Aorta (tissue), 5 donors: ENCODE measurements at places on chromosomes 6 and 20. TPM values are rescaled to one million over a fixed set of nuclear protein-coding genes. Genes with fewer than 3 reads are reported as not detected.

The OR2J3 gene
- not detected for total RNA-seq

The MYH7B gene
- 0.57 TPM for total RNA-seq

The ERVFRD-1 gene
- total RNA-seq: 0.12 TPM

The CLDN20 gene
- not detected for total RNA-seq

The SEMG1 gene
- not detected for total RNA-seq

The ISM1 gene
- total RNA-seq: 94.9 TPM

The ORC3 gene
- 22.4 TPM for total RNA-seq

The MAN1A1 gene
- 57.8 TPM for total RNA-seq

The TMEM151B gene
- not detected for total RNA-seq

The HUS1B gene
- total RNA-seq: 1.4 TPM

The ADGB gene
- total RNA-seq: not detected

The CALHM4 gene
- not detected for total RNA-seq

The C20orf144 gene
- not detected for total RNA-seq

The SLC26A8 gene
- 0.26 TPM for total RNA-seq

The SLC22A16 gene
- total RNA-seq: 0.55 TPM

The SRXN1 gene
- 17.7 TPM for total RNA-seq

The SPATA25 gene
- 2.9 TPM for total RNA-seq

The SLC24A3 gene
- 24.9 TPM for total RNA-seq

The SYNDIG1 gene
- 4.5 TPM for total RNA-seq

The FBXO9 gene
- total RNA-seq: 112 TPM

The SRSF12 gene
- total RNA-seq: 1.6 TPM

The NR2E1 gene
- total RNA-seq: not detected
